Heart right ventricle (tissue), 16 donors: ENCODE measurements at places on chromosomes 2 and 18.

GRCh38 chr2:127826047-127826446, 15.1 kb upstream of the WDR33 start:
- H3K27ac ChIP-seq, result no peak overlapping the region
- H3K4me1 ChIP-seq, result no peaks in the 10 kb centered on the region
- DNase-seq, result no peak
- H3K36me3 ChIP-seq, result no peaks in the 10 kb centered on the region
- no peaks in the 10 kb centered on the region for H3K27me3 ChIP-seq

GRCh38 chr2:86464652-86465051, 23.5 kb downstream of the KDM3A start:
- H3K27ac ChIP-seq, result no peak overlapping the region
- H3K4me3 ChIP-seq, result no peak overlapping the region
- DNase-seq, result no peak
- no peaks in the 10 kb centered on the region for H3K27me3 ChIP-seq
- peaks cover 100% of the 10 kb centered on the region for H3K36me3 ChIP-seq
- H3K4me1 ChIP-seq, result peaks cover 21% of the 10 kb centered on the region

- no peak overlapping the region for H3K4me3 ChIP-seq
- DNase-seq, result no peak
- no peaks in the 10 kb centered on the region for H3K4me1 ChIP-seq
- H3K27ac ChIP-seq, result no peak overlapping the region
- no peaks in the 10 kb centered on the region for H3K27me3 ChIP-seq
- H3K36me3 ChIP-seq, result peaks cover 50% of the 10 kb centered on the region
Measured at GRCh38 chr2:53752385-53752784, 15.2 kb upstream of the CHAC2 start.

DNA sequence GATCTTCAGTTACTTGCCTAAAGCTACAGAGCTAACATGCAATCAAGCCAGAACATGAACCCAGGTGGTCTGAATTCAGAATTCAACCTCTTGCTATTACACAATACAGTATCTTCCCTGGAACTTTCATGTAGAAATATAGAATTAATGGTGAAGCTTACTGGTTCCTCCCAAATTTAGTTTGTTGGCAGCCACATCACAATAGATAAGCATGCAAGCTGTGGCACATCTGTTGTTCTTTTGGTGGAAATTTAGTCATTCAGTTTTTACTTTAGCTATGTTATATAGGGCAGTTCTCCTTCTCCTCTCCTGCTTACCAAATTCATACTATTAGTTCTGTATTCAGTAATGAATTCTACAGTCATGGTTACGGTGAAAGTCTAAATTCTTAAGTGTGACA, 101.0 kb upstream of the RNF152 start:
- H3K27me3 ChIP-seq, result no peaks in the 10 kb centered on the region
- no peaks in the 10 kb centered on the region for H3K36me3 ChIP-seq
- no peak for DNase-seq
- H3K4me1 ChIP-seq, result peaks cover 6% of the 10 kb centered on the region

DNA sequence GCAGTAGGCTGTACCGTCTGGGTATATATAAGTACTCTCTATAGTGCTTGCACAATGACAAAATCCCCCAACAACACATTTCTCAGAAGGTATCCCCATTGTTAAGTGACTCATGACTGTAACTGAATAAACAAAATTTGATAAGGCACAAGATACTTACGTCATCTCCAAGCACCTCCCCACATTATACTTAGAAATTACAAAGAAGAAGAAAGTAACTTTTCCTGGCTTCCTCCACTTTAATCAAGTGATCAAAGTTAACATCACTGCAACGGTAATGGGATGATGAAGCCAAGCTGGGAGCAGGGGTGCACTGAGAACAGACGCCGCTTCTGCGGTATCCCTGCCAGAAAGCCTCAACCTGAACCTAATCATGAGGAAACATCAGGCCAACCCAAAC, 9.7 kb downstream of the TNS1 start:
- H3K36me3 ChIP-seq, result no peaks in the 10 kb centered on the region
- H3K4me1 ChIP-seq, result peaks cover 47% of the 10 kb centered on the region
- no peak overlapping the region for H3K27ac ChIP-seq
- H3K4me3 ChIP-seq, result no peak overlapping the region

DNA sequence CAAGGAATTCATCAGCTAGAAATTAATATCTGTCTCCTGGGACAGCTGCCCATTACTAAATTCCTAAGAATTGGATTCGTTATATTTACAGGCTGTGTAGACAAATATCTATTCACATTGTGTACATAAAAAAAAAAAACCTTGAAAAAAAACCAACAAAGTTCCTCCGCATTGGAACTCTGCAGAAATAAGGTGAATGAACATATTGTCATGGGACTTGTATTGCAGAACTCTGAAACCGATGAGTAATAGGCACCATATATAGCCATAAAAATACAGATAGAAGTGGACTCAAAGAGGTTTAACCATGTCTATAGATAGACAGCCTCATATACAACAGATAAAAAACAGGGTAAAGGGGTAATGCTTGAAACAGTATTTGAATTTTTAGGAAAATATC, 909.9 kb upstream of the CHAC2 start:
- no peak for DNase-seq
- H3K4me3 ChIP-seq, result no peak overlapping the region
- H3K4me1 ChIP-seq, result no peaks in the 10 kb centered on the region
- no peaks in the 10 kb centered on the region for H3K36me3 ChIP-seq
- H3K27me3 ChIP-seq, result no peaks in the 10 kb centered on the region
- H3K27ac ChIP-seq, result no peak overlapping the region

GRCh38 chr2:72833084-72833714, 7.4 kb upstream of the EXOC6B start:
- H3K27me3 ChIP-seq, result no peaks in the 10 kb centered on the region
- H3K27ac ChIP-seq, result no peak overlapping the region
- no peak for DNase-seq
- no peak overlapping the region for H3K4me3 ChIP-seq
- H3K4me1 ChIP-seq, result no peaks in the 10 kb centered on the region

- peak overlapping the region; percentile 33 for H3K4me3 ChIP-seq
- H3K4me1 ChIP-seq, result peaks cover 42% of the 10 kb centered on the region
- peaks cover 25% of the 10 kb centered on the region for H3K27me3 ChIP-seq
- H3K27ac ChIP-seq, result no peak overlapping the region
Measured at GRCh38 chr2:156322686-156323231, 9.8 kb downstream of the NR4A2 start.

GRCh38 chr18:26496528-26496927, 51.8 kb downstream of the KCTD1 start:
- H3K4me1 ChIP-seq, result no peaks in the 10 kb centered on the region
- H3K4me3 ChIP-seq, result no peak overlapping the region
- no peak for DNase-seq
- no peak overlapping the region for H3K27ac ChIP-seq
- no peaks in the 10 kb centered on the region for H3K27me3 ChIP-seq

GRCh38 chr18:4232656-4233055, 222.5 kb downstream of the DLGAP1 start:
- no peaks in the 10 kb centered on the region for H3K4me1 ChIP-seq
- no peaks in the 10 kb centered on the region for H3K36me3 ChIP-seq
- no peak overlapping the region for H3K27ac ChIP-seq
- no peak overlapping the region for H3K4me3 ChIP-seq
- no peak for DNase-seq

DNA sequence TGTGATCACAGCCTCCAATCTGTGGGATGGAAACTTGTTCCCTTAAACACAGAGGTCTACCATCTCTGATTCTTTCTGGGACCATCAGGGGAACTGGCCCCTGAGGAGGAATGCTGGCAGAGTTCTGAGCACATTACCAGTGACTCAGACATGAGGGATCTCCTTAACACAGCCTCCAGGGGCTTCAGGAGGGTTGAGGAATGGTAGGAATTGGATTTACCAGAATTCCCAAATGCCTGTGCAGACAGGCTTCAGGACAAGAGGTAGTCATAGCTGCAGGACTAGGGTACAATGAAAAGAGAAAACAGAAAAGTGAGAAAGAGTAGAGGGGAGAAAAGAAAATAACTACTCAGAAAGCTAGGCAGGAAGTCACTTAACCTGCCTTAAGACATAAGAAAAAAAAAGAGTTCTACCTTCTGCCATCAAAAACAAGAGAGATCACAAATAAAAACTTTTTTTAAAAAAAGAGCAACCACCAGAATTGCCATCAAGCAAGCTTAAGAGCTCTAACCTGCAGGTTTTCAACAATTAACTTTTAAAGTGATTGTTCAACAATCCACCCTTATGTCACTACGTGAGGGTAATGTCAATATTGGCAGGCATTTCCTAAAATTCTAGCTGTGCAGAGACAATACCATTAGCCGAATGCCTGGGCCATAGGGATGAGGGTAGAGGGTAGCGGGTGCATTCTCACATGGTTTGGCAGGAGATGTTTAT, 524.4 kb downstream of the BCL11A start:
- no peak for DNase-seq
- H3K27ac ChIP-seq, result no peak overlapping the region
